ENCODE measurements at places on chromosomes 2 and 18. TPM values are rescaled to one million over a fixed set of nuclear protein-coding genes. Genes with fewer than 3 reads are reported as not detected.

DNA sequence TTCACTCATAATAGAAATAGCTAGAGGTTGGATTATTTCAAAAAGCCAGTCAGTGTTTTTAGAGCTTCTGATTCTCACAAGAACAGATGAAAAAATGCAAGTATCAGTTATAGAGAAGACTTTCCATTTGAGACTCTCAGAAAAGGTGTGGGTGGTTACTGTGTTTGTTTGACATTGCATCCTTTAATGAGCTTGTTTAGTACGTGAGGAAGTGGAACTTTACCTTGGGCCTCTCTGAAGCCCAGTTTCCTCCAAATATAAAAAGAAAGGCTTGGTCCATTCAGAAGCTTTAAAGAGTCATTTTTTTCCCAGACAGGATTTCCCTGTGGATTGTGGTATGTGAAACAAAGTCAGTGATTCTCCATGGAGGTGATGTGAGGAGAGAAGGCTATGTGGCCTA, 89.9 kb upstream of the RANBP2 start:
- DNase-seq = no peak

- no peak for DNase-seq
Observed at GRCh38 chr18:60892441-60892840, 440.8 kb upstream of the CDH20 start.

GRCh38 chr2:16494836-16495508, 170.7 kb downstream of the CYRIA start:
- no peak for DNase-seq

DNA sequence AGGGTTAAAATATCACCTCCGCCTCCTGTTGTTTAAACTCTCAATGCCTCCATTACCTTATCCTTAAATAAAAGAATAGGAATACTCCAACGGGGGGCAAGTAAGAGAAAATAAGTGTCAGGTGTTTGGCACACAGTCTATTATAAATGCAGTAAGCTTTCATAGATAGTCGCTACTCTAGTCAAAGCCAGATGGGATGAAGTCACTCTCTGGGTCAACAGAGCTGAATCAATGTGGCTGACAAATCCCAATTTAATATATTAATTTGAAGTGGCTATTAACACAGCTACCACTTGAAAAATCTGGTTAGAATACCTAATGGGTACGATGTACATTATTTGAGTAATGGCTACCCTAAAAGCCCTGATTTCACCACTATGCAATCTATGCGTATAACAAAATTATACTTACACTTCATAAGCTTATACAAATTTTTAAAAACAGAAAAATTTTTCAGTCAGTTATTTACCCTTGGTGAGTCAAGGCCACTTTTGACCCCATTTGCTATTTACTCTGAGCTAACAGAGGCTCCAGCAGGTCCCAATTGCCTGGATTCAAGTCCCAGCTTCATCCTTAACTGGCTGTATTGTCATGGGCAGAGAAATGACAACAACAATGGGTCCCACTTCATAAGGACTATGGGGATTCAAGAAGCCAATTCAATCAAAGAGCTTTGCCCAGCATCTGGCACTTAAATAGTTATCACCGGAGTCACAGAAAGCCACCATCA, 167.5 kb upstream of the PID1 start:
- no peak for DNase-seq

- no peak for DNase-seq
Observed at GRCh38 chr2:2686222-2686621, 355.1 kb upstream of the MYT1L start.

- no peak for DNase-seq
Observed at GRCh38 chr2:131016826-131017741, 76.2 kb downstream of the FAM168B start.

DNA sequence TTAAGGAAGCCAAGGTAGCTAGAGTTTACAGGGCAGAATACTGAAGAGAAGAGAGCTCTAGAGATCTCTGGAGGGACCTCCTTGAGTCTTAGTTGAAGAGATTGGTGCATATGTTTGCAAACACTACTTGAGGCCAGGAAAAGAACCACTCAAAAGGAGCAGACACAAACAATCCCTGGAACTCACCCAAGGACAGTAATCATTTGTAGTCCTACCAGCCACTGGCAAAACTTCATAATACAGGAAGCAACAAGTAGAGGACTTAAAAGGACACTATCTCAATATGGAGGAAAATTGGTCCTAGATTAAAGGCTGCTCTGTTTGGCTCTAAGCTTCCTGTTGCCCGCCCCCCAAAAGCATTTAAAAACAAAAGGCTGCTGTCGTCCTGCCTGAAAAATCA, 46.9 kb upstream of the UBXN4 start:
- no peak for DNase-seq

GRCh38 chr18:49894517-49895226, 81.3 kb upstream of the ACAA2 start:
- no peak for DNase-seq

- no peak for DNase-seq
Observed at GRCh38 chr2:74886811-74887210, 52.9 kb downstream of the HK2 start.

DNA sequence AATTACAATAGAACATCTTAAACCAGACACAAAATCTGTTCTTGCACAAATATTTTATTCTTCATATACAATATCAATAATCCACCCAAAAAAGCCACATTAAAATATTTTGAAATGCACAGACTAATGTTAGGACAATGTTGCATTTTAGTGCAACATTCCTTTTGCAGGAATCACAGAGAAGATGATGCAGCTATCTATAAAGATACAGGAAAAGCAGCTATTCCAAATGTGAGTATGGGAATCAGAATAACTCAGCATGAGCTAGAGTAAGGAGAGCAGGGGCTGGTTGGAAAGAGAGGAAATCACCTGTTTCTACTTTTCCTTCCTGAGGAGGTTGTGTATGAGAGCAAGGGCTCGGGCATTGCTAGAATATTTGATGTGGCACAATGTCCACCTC, 4.8 kb downstream of the C2orf66 start:
- no peak for DNase-seq

DNA sequence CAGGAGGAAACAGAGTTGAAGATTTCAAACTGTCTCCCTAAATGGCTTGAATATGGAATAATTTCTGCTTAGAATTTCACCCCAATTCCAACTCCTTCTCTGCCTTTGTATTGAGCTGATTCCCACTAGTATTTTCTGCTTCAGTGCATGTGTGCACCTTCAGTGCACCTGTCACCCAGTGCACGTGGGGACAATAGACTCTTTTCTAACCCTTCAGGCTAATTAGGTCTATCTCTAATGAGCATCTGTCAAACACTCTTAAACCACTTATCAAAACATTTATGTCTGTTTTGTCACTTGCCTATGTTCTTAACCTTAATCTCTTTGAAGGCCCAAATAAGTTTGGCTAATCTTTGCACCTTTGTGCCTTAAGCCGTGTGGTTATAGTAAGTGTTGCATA, 232.0 kb upstream of the NETO1 start:
- DNase-seq = no peak

DNA sequence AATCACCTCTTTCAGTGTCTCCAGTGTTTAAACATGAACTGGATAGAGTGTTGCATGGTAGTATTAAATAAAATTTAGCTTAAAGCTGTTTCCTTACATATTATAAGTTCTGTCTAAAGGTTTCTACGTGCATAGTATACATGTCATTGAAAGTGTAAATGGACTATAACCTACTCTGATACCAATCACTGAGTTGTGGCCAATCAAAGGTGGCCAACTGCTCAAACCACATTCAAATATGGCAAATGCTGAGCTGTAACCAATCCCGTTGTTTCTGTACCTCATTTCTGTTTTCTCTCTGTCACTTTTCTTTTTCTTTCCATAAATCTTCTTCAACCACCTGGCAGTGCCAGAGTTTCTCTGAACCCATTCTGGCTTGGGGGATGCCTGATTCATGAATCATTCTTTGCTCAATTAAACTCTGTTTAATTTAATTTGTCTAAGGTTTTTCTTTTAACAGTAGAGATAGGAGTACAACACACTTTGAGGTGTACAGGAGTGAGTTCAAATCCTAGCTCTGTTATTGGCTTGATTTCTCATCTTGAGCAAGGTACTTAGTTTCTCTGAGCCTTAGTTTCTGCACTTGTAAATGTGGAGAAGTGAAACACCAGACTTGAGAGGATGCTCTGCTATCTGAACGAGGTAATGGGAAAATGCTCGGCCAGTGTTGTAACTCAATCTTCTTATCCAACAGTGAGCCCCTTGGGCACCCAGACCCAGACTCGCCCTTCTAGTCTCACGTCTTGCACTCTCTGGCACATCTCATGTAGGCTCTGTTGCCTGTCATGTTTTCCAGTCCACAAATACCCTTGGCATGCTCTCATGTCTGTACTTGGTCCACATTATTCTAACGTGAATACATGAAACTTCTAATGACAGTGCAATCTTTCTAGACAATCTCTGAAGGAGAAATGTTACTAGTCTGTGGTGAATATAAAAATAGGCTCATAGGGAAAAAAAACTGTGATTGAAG, 228.0 kb downstream of the PIK3C3 start:
- no peak for DNase-seq

Gene MDH1B
- 0.15 TPM for polyA plus RNA-seq

Gene DPYSL5
- not detected for polyA plus RNA-seq

Gene MC4R
- polyA plus RNA-seq = not detected

Gene C2orf80
- not detected for polyA plus RNA-seq

All from CD8-positive, alpha-beta memory T cell (primary cell).